ENCODE measurements at places on chromosomes 3 and 15.
A peak's percentile ranks its signal among the peaks of the same experiment; 100 is the strongest.

- no peak overlapping the region for H3K27ac ChIP-seq
- no peak overlapping the region for H3K4me3 ChIP-seq
- no peak for DNase-seq
- no peaks in the 10 kb centered on the region for H3K4me1 ChIP-seq
- no peaks in the 10 kb centered on the region for H3K36me3 ChIP-seq
Measured at GRCh38 chr15:62546628-62547027, 381.5 kb upstream of the C2CD4B start.

- H3K27me3 ChIP-seq = no peaks in the 10 kb centered on the region
- no peak for DNase-seq
- H3K36me3 ChIP-seq = peaks cover 9% of the 10 kb centered on the region
- H3K27ac ChIP-seq = no peak overlapping the region
Measured at GRCh38 chr3:183295211-183295610, 42.2 kb downstream of the B3GNT5 start.

DNA sequence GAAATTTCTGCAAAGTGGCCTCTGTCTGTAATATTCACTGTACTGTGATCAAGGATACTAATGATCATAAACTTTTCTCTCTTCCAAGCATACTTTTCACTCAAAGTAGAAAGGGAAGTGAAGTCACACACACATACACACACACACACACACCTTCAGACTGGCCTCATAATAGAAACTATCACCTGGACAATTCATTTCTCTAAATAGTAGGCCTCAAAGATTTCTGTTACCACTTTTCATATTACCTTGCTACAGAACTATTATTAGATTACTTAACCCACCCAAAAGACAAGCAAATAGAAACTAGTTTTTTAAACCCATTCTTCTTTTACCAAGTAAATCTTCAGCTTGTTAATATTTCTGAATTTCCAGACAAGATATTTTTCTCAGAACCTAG is 12.2 kb downstream of the CPB1 start:
- H3K36me3 ChIP-seq = no peaks in the 10 kb centered on the region
- H3K4me3 ChIP-seq = no peak overlapping the region
- no peak overlapping the region for H3K27ac ChIP-seq

DNA sequence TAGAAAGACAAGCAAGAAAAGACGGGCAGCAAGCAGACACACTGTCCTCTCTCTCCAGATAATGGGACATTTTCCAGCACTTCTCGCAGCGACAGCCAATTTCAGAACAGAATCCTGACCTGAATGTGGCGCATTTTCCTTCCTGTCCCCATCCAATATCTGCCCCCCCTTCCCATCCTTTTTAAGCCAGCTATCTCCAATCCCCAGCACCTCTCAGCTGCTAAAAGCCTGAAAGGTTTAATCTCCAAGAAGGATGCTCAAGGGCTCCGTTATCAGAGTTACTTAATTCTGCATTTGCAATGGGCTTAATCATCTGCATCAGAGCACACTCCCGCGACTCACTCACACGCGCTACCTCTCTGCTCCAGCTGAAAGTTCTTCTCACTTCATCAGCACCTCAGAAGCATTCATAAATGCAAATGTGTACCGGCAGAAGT is 50.5 kb downstream of the SRGAP3 start:
- H3K27ac ChIP-seq = no peak overlapping the region
- H3K4me3 ChIP-seq = no peak overlapping the region
- no peaks in the 10 kb centered on the region for H3K36me3 ChIP-seq
- peaks cover 23% of the 10 kb centered on the region for H3K27me3 ChIP-seq
- H3K4me1 ChIP-seq = no peaks in the 10 kb centered on the region

- no peak overlapping the region for H3K4me3 ChIP-seq
- H3K27me3 ChIP-seq = no peaks in the 10 kb centered on the region
- no peak overlapping the region for H3K27ac ChIP-seq
- H3K36me3 ChIP-seq = no peaks in the 10 kb centered on the region
- no peaks in the 10 kb centered on the region for H3K4me1 ChIP-seq
Measured at GRCh38 chr3:22141769-22142168, 390.8 kb upstream of the ZNF385D start.

DNA sequence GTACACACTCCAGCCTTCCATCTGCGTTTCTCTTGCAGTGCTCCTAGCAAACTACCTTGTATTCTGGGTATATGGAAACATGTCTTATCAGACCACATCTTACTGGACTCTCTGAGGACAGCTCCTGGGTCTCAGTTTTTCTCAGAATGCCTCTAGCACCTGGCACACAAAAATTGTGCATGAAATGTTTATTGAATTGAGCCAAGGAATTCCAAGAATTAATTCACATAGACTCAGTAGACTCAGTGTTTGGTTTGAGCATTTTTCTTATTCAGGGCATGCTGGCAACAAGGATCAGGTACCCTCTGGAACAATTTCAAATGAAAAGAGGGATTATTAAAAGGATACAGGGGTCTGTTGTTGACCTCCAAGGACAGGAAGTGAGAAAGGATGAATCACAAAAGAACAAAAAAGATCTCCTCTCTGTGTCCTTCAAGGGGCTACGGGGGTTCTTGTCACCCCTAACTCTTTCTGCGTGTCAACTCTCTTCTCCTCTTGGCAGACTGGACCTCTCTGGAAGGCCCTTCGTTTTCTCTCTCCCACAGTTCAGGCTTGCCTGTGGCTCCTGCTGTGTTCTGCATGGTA is 270.0 kb upstream of the HES1 start:
- H3K36me3 ChIP-seq = no peaks in the 10 kb centered on the region
- DNase-seq = no peak
- H3K4me3 ChIP-seq = no peak overlapping the region
- H3K27me3 ChIP-seq = peaks cover 36% of the 10 kb centered on the region
- peaks cover 11% of the 10 kb centered on the region for H3K4me1 ChIP-seq
- no peak overlapping the region for H3K27ac ChIP-seq

GRCh38 chr3:81929697-81930096 is 168.3 kb upstream of the GBE1 start:
- no peak overlapping the region for H3K27ac ChIP-seq
- no peak overlapping the region for H3K4me3 ChIP-seq
- peaks cover 1% of the 10 kb centered on the region for H3K27me3 ChIP-seq
- H3K36me3 ChIP-seq = no peaks in the 10 kb centered on the region

- peaks cover 7% of the 10 kb centered on the region for H3K36me3 ChIP-seq
- peak; percentile 96 for DNase-seq
- peaks cover 20% of the 10 kb centered on the region for H3K4me1 ChIP-seq
- H3K27me3 ChIP-seq = no peaks in the 10 kb centered on the region
- peak within 1 kb of the TSS; percentile 89 for H3K4me3 ChIP-seq
Measured at GRCh38 chr3:48635222-48636021, at the start of gene SLC26A6. TSS of gene SLC26A6 (minus strand) at chr3:48635461. CDS start at chr3:48635393, 68 bp downstream.

GRCh38 chr3:191761906-191762305 is 300.9 kb downstream of the PYDC2 start:
- H3K27ac ChIP-seq = no peak overlapping the region
- no peak overlapping the region for H3K4me3 ChIP-seq
- H3K27me3 ChIP-seq = no peaks in the 10 kb centered on the region
- H3K36me3 ChIP-seq = no peaks in the 10 kb centered on the region
- no peaks in the 10 kb centered on the region for H3K4me1 ChIP-seq
- no peak for DNase-seq

DNA sequence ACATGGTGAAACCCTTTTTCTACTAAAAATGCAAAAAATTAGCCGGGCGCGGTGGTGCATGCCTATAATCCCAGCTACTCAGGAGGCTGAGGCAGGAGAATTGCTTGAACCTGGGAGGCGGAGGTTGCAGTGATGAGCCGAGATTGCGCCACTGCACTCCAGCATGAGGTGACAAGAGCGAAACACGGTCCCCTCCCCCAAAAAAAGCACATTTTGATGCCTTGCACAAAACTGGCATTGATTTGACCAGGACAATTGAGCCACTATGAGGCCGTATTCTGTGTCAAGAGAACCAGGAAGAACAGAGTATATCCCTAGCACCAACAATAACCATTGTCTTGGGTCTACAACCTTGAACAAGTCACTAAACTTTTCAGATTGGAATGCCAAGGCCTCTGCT is 50.6 kb downstream of the SH3BP5 start:
- peaks cover 37% of the 10 kb centered on the region for H3K36me3 ChIP-seq
- no peaks in the 10 kb centered on the region for H3K27me3 ChIP-seq
- DNase-seq = no peak
- H3K27ac ChIP-seq = no peak overlapping the region

DNA sequence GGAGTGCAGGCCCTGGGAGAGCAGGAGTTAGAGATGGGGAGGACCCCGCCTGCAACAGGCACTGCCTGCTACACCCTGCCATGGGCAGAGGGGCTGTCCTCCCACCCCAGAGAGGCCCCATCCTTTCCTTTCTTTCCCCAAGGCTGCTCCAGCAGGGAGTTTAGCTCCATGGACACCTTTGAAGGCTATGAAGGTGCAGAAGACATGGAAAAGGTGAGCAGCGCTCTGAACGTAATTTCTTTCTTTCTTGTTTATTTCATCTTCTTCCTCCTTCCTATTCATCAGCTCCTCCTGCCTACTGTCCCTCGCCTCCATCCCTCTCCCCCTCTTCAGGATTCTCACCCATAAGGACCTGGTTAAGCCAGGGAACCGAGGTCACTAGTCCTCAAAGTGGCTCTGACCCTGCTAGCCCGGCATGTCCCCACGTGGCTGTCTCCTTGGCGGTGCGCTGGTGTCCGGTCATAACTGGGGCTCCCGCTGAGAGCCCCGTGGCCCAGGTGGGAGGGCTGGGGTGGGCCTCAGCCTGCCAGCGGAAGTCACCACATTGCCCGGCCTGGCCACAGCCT is 16.0 kb upstream of the ADIPOQ start:
- H3K27me3 ChIP-seq = peaks cover 42% of the 10 kb centered on the region
- H3K4me3 ChIP-seq = peak overlapping the region; percentile 93
- peaks cover 4% of the 10 kb centered on the region for H3K36me3 ChIP-seq
- DNase-seq = no peak
- H3K27ac ChIP-seq = peak overlapping the region; percentile 78

Data from activated T-helper 1 cell treated with anti-CD3 and anti-CD28 coated beads, Interleukin-12 subunit alpha, Interleukin-12 subunit beta, Interleukin-2, Interleukin-4 antibody, amounts not matched to agents 30 ng/mL and 10 ng/mL and 1 ng/mL, durations not matched to agents 14 hours and 24 hours and 36 hours (primary cell).